Endothelial cell of umbilical vein (primary cell): ENCODE measurements at places on chromosomes 1 and 21. TPM values are rescaled to one million over a fixed set of nuclear protein-coding genes. Genes with fewer than 3 reads are reported as not detected.

DNA sequence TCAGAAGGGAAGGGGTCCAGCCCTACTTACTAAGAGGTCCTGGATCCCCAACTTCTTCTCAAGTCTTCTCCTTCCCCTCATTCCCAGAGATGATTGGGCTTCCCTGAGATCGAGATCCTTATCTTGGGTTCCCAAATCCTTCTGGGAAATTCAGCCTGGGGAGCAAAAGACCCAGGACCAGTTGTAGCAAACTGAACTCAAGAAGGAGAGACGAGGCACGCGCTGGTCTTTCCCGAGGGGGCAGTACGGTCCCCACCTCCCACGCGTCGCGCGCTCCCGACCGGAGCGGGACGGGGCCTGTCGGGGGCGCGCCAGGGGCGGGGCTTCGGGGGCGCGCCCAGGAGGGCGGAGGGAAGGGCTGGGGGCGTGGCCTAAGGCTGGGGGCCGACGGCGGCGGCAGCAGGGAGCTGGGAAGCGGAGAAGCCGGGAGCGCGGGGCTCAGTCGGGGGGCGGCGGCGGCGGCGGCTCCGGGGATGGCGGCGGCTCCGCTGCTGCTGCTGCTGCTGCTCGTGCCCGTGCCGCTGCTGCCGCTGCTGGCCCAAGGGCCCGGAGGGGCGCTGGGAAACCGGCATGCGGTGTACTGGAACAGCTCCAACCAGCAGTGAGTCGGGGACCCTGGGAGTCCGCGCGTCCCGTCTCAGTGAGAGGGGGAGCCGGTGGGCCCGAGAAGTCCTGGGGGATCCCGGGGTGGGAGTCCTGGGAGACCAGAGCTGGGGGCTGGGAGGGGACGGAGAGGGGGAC is at the start of gene EFNA3:
TSS of gene EFNA3 (plus strand) at position 369 of the 741 bp plus-strand sequence. CDS start at position 474, 105 bp downstream.
- DNase-seq = peak; percentile 65

DNA sequence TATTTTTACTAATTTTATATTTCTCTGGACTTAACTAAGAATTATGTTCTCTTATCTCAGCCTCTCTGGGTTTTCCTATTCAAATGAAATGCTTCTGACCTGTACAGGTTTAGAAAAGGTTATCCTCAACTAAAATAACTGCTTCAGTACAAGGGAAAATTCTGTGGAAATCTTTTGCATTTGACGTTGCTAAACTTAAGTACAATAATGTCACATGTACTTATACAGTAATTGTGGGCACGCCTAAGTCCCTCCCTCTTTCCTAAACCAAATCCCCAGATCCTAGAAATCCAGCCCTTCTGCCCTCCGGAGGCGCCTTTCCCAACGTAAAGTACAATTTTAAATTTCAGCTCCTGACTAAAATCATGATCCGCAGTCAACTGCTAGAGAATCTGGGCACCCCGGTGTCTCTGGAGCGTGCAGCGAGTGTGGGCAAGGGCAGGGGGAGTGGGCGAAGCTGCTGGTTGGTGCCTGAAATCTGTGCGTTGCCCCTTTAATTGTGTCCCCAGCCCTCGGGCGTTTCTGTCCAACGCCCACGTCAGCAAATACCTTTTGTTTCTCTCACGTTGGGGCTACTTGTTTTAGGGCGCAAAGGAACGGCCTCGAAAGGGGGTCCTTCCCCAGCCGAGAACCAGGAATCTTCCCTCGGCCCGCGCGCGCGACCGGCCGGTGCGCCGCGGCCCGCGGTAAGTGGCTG is at the start of gene ZBTB8A:
TSS of gene ZBTB8A (plus strand) at position 541 of the 697 bp plus-strand sequence. CDS start 53,505 bp downstream, outside the sequence.
- peak; percentile 79 for DNase-seq

DNA sequence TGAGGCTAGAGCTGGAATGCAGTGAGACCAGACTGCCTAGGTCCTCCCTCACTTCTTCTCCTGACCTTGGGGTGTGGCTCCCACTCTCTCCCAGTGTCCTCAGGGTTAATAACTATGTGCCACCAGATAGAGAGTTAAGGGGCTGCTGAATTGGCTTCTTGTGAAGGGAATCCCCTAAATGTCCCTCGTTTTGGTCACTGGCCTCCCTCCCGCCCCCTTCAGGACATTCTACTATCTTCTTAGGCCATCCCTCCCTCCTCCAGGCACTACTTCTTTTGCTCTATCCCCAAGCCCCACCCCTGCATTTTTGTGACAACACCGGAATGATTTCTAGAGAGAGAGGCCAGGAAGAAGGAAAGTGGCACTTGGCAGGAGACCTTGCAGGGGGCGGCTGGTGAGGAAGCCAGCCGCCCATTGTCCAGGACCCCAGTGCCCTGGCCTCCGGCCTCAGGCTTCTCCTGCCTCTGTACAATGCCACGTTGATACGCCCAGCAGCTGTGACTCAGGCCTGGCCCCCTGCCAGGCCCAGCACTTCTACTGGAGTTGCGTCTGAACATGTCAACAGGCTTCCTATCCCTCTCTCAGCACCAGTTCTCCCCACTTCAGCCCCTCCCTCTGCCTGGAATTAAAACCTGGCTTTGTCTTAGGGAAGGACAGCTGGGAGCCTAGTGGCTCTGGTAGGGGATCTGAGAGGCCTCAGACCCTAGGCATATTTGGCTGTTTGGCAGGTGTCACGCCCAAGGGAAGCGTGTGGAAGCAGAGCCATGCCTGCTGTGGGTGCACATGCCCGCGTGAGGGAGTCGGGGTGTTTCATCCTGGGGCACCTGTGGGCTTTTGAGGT is 9.1 kb downstream of the LMNA start:
- peak; percentile 99 for DNase-seq

- DNase-seq = peak; percentile 17
Observed at GRCh38 chr21:18204931-18205330, 39.7 kb upstream of the CHODL start.

- DNase-seq = peak; percentile 56
Observed at GRCh38 chr1:78340006-78340405, 150.8 kb upstream of the PTGFR start.

GRCh38 chr1:180152588-180152987 is 2.1 kb upstream of the QSOX1 start:
- DNase-seq = no peak

DNA sequence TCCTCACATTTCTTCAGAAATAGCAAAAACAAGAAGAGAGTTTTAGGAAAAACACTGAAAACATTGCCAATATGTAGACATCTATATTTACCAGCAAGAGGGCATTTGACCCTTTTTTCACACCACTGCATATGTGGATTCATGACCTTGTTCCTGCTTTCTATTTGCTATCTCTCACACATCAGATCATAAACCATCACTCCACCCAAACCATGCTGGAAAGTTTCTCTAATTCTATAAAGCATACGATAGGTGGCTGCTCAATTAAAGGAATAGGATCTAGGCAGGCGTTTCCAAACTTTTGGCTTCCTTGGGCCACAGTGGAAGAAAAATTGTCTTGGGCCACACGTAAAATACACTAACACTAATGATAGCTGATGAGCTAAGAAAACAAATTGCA is 35.6 kb upstream of the SAMD13 start:
- DNase-seq = no peak

DNA sequence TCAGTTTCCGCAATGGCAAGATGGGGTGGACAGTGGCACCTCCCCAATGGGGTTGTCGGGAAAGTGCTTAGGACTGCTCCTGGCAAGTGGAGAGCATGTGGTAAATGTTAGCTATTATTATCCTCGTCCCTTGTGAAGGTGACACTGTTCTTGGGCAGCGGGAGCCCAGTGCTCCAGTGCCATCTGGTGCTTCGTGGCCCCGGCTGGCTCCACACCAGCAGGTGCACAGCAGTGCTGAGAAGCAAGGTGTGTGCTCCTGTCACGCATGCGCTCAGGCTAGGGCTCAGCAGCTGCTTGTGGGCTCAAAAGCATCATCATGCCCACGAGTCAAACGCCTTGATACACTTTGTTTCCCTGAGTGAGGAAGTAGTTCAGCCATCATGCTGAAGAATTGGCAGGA is 24.9 kb upstream of the KCNC4 start:
- DNase-seq = no peak

GRCh38 chr1:39711104-39711965 is 20.1 kb upstream of the HPCAL4 start:
- DNase-seq = no peak

- peak; percentile 19 for DNase-seq
Observed at GRCh38 chr21:40186045-40186444, 318.8 kb downstream of the PCP4 start.

The SAMD11 gene
- polyA plus RNA-seq = 0.08 TPM in 1 of 2 replicates, not detected in the other

The PLEKHM2 gene
- polyA plus RNA-seq = 59.1 and 60.6 TPM in 2 replicates

The RIPPLY3 gene
- polyA plus RNA-seq = 0.03 TPM in 1 of 2 replicates, not detected in the other

The GPR161 gene
- polyA plus RNA-seq = 32.3 and 34.7 TPM in 2 replicates
